ENCODE measurements at places on chromosomes 5 and 9.

- no peak for DNase-seq
Measured at GRCh38 chr9:124098141-124098905, 86.8 kb downstream of the LHX2 start.

DNA sequence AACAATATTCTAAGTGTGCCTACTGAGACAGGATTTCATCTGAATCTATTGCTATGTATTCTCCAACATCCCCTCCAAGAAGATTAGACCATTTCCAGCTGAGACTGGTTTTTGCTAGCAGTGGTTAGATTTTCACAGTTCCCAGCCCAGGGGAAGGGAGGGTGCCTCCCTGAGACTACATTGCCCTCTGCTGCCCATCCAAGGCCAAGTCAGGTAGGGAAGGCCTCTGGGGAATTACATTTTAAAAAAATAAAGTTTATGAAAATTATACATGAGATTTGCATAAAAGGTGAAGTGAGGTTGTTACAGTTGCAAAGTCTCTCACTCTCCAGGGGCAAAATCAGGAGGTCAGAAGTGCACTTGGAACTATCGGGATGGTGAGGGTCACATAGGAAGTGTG lies 28.0 kb upstream of the SYK start:
- DNase-seq, result no peak

DNA sequence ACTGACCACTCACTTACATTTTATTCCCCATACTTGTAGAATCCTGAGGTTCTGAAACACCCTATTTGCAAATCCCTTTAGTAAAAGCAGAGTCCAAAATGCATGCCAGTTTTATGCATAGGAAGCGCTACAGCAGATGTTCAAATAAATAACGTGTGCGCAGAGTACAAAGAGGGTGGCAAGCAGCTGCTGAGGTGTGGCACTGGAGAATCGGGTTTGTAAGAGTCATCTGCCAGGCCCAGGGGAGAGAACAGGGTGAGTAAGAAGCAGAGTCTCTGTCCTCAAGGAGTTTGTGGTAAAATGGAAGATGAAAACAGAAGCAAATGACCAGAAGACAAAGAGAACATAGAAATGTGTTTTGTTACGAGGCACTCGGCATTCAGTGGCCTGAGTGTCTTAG lies 288.8 kb downstream of the GLIS3 start:
- no peak for DNase-seq

- DNase-seq, result no peak
Measured at GRCh38 chr5:67543720-67544270, 347.2 kb upstream of the CD180 start.

GRCh38 chr5:31378838-31379237 lies 153.1 kb downstream of the DROSHA start:
- no peak for DNase-seq

DNA sequence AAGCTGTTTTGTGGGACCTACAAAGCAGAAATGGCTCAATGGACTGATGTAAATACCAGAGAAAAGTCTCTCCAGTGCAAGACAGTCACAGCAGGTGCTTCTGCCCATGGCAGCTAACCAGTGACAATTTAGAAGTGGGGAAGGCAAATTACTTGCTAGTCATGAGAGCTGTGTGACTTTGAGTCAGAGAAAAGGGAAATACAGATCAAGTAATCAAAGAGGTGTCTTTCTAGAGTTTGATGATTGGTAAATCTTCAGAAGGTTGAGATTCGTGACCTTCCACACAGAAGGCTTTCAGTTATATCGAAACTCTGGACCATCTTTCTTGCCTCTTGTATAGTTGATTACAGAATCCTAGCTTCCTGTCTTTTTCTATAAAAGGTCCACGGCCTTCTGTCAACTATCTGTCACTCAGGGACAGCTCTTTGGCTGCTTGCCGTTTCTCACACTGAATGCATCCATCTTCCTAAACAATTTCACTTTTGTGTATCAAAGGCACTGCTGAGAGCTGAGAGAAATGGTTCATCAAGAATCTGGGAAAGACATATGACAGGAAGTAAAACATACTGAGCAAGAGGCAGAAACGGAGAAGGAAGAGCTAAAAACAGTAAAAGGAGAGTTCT lies 993.9 kb upstream of the ACO1 start:
- no peak for DNase-seq

- DNase-seq, result no peak
Measured at GRCh38 chr9:105818903-105819302, 124.6 kb downstream of the TMEM38B start.

DNA sequence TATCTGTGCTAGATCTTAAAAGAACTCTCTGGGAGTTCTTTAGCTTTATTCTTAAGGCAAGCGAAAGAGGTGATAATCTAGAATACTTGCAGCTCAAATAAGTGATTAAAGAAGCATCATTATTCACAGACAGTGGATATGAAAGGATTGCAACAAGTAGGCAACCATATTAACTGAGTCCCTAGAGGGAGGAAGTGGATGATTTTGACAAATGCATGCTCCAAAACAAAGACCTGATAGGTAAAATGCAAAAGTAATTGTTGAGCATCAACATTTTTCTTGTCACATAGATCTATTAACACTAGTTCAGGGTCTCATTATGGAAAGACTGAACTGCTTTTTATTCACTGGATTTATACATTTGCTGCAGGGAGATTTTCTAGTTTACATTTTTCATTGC lies 109.1 kb downstream of the EDIL3 start:
- DNase-seq, result no peak

DNA sequence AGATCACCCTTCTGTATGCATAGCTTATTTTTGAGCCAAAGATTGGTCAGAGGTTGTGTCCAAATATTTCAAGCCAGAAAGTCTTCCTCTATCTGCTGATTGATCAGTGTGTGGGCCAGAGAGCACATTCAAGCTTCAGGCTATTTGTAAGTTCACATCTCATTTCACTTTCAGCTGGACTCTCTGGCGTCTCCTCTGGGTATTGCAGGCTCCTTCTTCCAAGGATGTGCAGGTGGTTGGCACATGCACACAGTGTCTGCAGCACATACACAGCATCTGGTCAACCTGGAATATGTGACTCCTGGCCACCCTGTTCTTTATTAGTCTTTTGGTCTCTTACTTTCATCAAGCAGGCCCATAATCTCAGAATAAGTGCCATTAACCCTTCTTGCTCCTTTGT lies 516.1 kb downstream of the ANXA1 start:
- DNase-seq, result no peak

- no peak for DNase-seq
Measured at GRCh38 chr9:20604562-20604961, 17.7 kb downstream of the MLLT3 start.

DNA sequence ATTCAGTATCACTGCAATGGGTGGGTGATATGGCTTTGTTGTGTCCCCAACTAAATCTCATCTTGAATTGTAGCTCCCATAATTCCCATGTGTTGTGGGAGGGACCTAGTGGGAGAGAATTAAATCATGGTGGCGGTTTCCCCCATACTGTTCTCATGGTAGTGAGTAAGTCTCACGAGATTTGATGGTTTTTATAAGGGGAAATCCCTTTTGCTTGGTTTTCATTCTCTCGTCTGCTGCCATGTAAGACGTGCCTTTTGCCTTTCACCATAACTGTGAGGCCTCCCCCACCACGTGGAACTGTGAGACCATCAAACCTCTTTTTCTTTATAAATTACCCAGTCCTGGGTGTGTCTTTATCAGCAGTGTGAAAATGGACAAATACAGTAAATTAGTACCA lies 9.5 kb upstream of the NANS start:
- DNase-seq, result no peak

DNA sequence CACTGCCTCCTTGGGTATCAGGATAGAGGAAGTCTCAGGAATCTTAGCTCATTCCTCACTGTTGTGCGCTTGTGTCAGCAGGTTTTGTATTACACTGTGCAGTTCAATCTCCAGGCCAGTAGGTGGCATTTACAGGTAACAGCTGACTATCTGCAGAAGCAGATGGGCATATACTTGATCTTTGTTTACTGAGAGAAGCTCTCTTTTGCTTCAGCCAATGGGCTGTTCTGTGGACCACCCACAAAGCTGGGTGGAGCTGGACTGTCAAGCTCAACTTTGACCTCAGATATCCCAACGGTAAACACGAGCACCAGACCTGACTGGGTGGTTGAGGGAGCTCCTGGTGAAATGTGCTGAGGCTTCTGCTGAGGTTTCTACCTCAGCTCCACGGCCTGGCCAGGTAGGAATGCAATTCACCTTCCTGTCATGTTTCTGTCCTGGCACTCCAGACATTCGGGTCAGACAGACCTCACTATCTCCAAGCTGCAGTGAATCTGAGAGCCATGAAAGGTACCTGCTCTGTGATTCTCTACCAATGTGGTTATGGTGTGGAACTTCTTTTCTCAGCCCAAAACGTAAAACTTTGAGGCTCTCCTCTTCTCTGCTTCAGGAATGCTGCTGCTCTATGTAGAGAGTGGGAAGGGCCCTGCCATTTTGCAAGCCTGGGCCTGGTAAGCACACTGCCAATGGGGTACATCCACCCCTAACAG lies 167.9 kb upstream of the ACTBL2 start:
- DNase-seq, result no peak

DNA sequence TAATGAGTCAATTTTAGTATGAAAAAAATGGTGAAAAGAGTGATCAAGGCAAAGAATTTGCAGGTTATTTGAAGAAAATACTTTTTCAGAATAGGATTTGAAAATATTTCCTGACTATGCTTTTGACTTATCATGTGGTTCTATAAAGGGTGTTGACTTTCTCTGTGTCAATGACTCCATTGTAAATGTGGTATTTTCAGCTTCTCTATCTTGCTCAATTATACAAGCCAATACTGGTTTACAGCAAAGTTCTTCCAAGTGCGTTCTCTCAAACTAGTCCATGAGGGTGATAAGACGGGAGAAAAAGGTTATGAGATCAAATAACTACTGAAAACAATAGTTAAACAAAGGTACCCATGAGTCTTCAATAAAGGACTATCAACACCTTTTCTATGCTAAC lies 21.7 kb downstream of the IL33 start:
- DNase-seq, result no peak

DNA sequence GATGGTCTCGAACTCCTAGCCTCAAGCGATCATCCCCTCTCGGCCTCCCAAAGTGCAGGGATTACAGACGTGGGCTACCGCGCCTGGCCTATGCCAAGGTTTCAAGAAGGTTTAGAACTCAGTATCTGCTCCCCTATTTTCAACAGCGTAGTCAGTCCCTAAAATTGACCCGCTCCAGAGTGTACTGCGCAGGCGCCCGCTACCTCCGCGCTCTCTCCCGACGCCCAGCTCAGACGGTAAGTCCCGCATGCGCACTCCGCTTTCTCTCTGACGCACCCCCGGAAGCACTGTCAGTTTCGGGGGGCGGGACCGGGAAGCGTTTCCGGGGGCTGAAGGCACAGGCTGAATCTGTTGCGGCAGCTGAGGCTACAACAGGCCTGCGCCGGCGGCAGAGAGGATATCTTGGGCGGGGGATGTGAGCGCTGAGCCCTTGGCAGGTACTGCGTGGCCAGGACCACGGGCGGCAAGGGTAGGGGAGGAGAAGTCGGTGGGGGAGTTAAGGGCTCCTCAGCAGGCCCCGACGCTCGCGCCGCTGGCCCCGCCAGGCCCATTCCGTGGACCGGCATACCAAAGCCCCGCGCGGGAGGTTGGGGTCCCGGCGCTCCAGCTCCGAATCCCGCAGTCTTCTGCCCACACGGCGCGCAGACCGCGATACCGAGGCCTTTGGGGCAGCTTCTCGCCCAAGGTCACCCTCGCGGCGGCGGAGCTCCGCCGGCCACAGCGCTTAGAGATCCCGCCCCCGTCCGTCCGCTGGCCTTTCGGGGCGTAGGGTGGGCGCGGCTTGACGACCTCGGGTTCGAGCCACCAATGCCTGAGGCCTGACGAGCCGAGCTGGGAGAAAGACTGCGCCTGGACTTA lies at the start of gene ZBTB43:
Gene ZBTB43 (plus strand): TSS at position 345 of the 858 bp plus-strand sequence. CDS start 27,470 bp downstream, outside the sequence.
- peak; percentile 91 for DNase-seq

GRCh38 chr9:76667521-76667957 lies 96.7 kb upstream of the PCA3 start:
- DNase-seq, result no peak

GRCh38 chr5:157025093-157025698 lies 33.7 kb downstream of the HAVCR1 start:
- no peak for DNase-seq

DNA sequence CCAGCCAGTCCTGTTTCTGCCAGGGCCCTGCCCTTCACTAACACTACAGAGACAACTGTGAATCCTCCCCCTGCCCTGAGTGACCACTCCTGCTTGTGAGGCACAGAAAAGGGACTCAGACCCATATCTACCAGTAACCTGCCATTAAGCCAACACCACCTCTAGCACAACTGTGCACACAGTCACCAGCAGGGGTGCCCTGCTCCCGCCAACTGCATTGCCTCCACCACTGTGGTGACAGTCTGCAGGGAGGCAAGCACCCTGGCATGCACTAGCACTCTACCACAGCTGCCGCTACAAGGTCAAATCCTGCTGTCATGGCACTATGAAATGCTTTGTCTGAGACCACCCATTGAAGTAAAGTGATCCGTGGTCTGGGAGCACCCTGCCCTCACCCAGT lies 1028.5 kb upstream of the CDH9 start:
- no peak for DNase-seq

- no peak for DNase-seq
Measured at GRCh38 chr5:167453246-167454030, 838.0 kb upstream of the WWC1 start.

DNA sequence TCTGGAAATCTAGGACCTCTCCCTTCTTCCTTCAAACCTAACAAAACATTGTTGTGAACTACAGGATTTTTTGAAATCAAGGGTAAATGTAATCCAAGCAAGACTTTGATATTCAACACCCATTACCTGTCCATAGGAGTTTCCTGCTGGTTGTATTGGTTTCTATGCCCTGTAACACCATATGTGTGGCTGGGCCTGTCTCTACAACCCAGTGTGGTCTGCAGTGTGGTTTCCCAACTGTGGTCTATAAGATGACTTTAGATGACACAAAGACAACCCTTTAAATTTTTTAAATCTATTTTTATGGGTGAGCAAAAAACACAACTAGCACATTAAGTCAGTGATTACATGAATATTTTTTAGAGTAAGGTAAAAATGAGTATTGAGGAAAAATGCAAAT lies 93.1 kb downstream of the SMIM15 start:
- DNase-seq, result no peak

DNA sequence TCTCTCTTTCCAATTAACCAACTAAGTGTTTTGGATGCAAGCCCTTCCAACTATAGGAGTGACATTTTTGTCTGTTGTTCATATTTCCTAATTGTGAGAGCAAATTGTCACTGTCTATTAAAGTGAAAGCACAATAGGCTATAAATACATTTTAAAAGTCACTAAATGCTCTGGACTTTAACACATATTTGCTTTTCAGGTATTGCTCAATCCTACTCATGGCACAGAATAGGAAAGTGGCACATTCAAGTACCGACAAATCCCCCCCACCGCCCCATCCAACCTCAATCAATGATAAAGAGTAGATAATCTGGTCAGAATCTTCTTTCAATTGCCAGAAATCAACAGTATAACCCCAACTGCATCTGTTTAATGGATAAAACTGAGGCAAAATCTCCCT lies 419.8 kb downstream of the PLK2 start:
- DNase-seq, result no peak

- DNase-seq, result no peak
Measured at GRCh38 chr5:109779036-109779735, 89.5 kb downstream of the MAN2A1 start.

Data from anterior cingulate cortex (tissue), 58 donors.